ENCODE measurements at places on chromosomes 12 and 14.
A peak's percentile ranks its signal among the peaks of the same experiment; 100 is the strongest.

- DNase-seq: no peak
These were observed 43.3 kb downstream of the MMAB start for GRCh38 chr12:109529691-109530640.

DNA sequence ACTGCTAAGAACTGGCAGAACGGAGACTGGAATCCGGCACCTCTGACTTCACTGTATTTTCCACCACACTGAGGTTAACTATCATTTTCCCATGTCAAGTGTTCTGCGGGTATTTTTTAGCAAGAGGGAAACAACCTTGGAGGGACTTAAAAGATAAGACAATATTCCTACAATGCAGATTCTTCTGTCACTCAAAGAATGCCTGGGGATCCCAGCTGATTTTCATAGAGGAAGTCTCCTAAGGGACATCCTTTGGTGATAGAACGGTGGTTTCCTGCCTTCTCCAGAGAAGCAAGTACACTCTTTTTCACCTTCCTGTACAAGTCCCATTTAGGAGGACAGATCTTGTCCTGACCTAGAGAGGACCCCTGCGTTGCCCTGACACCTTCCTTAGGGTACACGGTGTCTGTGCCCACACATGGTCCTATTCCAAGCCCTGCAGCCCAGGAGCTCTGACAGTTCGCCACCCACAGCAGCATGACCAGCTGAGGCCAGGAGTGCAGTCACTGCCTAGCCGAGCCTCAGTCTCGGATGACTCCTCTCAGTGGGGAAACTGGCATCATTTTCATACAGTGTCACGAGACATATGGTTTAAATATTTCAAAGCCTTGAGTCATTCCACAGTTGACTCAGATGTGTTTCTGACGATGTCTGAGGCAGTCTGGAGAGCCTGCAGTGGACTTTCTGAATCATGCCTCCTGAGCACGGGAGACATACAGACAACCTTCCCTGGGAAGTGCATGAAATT lies 181.3 kb upstream of the FKBP4 start:
- no peak for DNase-seq

- DNase-seq: peak; percentile 60
These were observed 42.5 kb upstream of the BCAT1 start for GRCh38 chr12:24991209-24992049.

- DNase-seq: no peak
These were observed 8.3 kb downstream of the TMTC2 start for GRCh38 chr12:82694970-82695369.

DNA sequence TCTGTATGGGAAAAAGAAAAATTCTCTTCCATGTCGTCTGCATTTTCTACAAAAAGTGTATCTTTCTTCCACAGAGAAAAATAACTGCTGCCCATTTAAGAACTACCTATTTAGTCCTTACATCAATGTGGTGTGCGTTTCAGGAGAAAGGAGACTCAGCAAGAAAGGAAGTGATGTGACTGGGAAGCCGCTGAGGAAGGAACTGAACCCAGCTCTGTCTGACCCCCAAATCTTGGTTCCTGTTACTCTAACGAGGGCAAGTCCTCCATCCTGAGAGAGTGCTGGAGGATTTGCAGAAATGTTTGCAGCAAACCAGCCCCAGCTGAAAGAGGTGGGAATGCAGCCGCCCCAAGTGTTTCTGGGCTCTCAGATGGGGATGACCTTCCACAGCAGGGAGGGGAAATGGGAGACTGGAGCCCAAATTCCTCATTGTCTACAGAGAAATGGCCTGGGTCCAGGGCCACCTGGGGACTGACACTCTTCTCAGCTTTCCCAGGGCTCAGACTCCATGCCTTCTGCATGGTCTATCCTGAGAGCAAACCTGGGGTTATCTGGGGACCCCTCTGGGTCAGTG lies 6.7 kb upstream of the MLEC start:
- no peak for DNase-seq

- peak; percentile 32 for DNase-seq
These were observed 325 bp downstream of the CRIP1 start for GRCh38 chr14:105486974-105487448.

DNA sequence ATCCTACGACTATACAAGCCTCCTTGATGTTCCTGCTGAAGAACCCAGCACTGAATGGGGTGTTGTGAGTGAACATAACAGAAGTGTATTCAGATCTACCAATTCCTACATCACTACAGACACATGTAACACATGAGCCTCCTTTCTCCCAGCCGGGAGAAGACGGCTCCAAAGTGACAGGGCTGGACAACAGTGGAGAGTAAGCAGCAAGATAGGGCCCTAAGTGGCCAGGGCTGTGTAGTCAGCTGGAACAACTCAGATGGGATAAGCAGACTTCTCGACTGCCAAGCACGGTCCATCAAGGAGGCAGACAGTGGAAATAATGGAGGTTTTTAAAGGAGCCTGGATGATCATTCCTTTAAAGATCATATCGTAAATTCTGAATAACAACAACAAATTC lies 73.5 kb downstream of the TTC7B start:
- DNase-seq: no peak

- no peak for DNase-seq
These were observed 425.2 kb downstream of the EGLN3 start for GRCh38 chr14:33525626-33526025.

- DNase-seq: no peak
These were observed 69.7 kb downstream of the TTC9 start for GRCh38 chr14:70711451-70711850.
